ENCODE measurements at places on chromosomes 3 and 15. TPM values are rescaled to one million over a fixed set of nuclear protein-coding genes. Genes with fewer than 3 reads are reported as not detected.

The KIF7 gene
- 3.4 TPM for total RNA-seq

The EID1 gene
- total RNA-seq, result 106 TPM

The ZBED2 gene
- total RNA-seq, result 0.15 TPM

The GLT8D1 gene
- total RNA-seq, result 34.6 TPM

The HES1 gene
- total RNA-seq, result 11.3 TPM

The TRIM42 gene
- not detected for total RNA-seq

The DPPA2 gene
- not detected for total RNA-seq

The BFSP2 gene
- total RNA-seq, result not detected

The APBA2 gene
- total RNA-seq, result 17.3 TPM

The PRSS50 gene
- total RNA-seq, result not detected

The ACTC1 gene
- 0.22 TPM for total RNA-seq

The SLC9A9 gene
- 0.06 TPM for total RNA-seq

The TGM4 gene
- total RNA-seq, result 0.23 TPM

The CISH gene
- 0.63 TPM for total RNA-seq

The EEF1AKMT4 gene
- 10.8 TPM for total RNA-seq

The VPS8 gene
- 8.5 TPM for total RNA-seq

The OSBPL10 gene
- total RNA-seq, result 23.3 TPM

The MYO5C gene
- total RNA-seq, result 6.6 TPM

The FETUB gene
- total RNA-seq, result 0.08 TPM

The SHF gene
- 0.36 TPM for total RNA-seq

The NUP210 gene
- 42.8 TPM for total RNA-seq

The KCTD6 gene
- total RNA-seq, result 6.5 TPM

The SLC7A14 gene
- not detected for total RNA-seq

The GLDN gene
- total RNA-seq, result 0.08 TPM

The MEIS2 gene
- 6.7 TPM for total RNA-seq

The SQOR gene
- total RNA-seq, result 74.9 TPM

The MYZAP gene
- total RNA-seq, result 1.3 TPM

The CCR8 gene
- not detected for total RNA-seq

The LYZL4 gene
- not detected for total RNA-seq

The KIF9 gene
- 18.2 TPM for total RNA-seq

The GOLGA8M gene
- total RNA-seq, result 0.07 TPM

The SAMD7 gene
- total RNA-seq, result not detected

The HYAL3 gene
- total RNA-seq, result 9.7 TPM

The CHRNA5 gene
- total RNA-seq, result 29.3 TPM

The COL6A6 gene
- total RNA-seq, result not detected

The PEX5L gene
- total RNA-seq, result not detected

The ZNF80 gene
- total RNA-seq, result not detected

The RPUSD2 gene
- total RNA-seq, result 12.8 TPM

The HYAL1 gene
- total RNA-seq, result 0.54 TPM

The FEZF2 gene
- total RNA-seq, result not detected

The ARHGEF26 gene
- 11.9 TPM for total RNA-seq

The U2SURP gene
- total RNA-seq, result 84.9 TPM

The GOLGA6A gene
- 0.09 TPM for total RNA-seq

The GNB4 gene
- 17.2 TPM for total RNA-seq

The NANOGP8 gene
- not detected for total RNA-seq

The CKMT1B gene
- 3.4 TPM for total RNA-seq

The MESP2 gene
- total RNA-seq, result 0.52 TPM

The CCDC33 gene
- total RNA-seq, result 7.5 TPM

The GATM gene
- total RNA-seq, result 2.3 TPM

The SPRED1 gene
- total RNA-seq, result 8.0 TPM
